CD4-positive, alpha-beta T cell treated with Interleukin-17A for 4 hours (primary cell): ENCODE measurements at places on chromosomes 12 and 14.
A peak's percentile ranks its signal among the peaks of the same experiment; 100 is the strongest.

GRCh38 chr12:11136075-11136474 lies 1.6 kb upstream of the TAS2R30 start:
- no peak for DNase-seq

- no peak for DNase-seq
Observed at GRCh38 chr12:27934276-27934675, 38.3 kb downstream of the PTHLH start.

DNA sequence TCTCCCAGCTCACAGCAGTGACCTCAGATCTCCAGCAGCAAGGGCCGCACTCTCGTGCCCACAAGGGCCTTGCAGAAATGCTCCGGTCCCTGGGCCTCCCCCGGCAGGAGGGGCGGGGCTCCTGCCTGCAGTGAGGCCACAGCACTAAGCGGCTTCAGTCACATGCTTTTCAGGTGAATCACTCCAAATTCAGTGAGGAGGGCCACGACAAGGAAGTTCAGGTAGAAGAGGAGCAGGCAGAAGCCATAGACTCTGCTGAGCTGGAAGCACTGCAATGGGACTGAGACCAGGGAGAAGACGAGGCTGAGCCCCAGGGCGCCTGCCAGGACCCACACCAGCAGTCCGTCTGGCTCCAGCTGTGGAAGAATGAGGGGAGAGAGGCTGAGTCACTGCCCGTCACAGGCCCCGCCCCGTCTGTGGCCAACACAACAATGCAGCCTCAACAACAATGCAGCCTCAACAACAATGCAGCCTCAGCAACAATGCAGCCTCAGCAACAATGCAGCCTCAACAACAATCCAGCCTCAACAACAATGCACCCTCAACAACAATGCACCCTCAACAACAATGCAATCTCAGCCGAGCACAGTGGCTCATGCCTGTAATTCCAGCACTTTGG lies 35.2 kb downstream of the SLC8B1 start:
- DNase-seq, result no peak

DNA sequence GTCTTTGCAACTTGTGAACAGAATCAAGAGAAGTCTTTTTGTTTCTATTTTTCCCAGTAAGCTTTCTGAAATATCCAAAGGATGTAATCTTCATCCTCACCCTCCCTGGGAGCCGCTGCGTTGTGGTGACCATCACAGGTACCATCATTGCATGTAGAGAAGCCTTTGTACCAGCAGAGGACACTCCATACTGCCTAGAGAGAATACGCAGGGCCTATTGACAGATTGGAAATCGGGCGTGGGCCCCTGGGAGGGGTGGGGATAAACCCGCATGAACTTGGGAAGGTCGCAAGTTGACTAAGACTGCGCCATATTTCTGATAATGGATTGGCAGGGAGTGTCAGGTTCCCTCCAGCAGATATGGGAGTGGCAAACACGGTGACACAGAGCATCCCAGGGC lies 12.7 kb downstream of the KRT1 start:
- DNase-seq, result no peak

DNA sequence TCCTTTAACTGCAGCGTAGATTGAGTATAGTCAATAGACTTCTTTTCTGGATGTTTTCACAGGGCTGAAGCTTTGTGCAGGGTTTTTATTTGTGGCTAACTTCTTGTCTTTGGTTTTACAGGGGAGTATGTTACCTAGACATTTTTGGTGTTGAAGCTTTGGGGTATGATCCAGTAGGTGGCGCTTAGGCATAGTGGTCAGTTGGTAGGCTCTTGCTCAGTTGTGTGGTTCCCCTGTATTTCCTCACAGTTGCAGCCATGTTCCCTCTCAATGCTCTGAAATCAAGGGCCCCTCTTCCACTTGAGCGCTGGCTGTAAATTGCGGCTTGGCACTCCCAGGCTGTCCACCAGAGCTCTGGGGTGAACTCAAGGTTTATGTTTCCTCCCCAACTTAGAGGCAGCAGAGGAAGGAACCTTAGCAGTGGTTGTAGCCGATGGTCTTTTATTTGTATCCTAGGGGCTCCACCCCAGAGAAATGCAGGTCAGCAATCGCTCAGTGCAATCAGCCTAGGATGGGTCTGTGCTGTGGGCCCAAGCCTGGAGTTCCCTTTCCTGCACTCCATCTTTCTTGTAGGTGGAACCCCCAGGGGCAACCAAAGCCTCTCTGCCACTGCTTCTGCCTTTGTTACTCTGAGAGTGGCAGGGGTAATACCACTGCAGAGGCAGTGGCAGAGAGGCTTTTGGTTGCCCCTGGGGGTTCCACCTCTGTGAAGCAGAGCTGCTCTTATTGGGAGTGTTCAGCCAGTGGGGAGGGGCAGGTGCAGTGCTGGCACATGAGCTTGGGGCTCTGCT lies 55.1 kb downstream of the CMAS start:
- DNase-seq, result peak; percentile 59

DNA sequence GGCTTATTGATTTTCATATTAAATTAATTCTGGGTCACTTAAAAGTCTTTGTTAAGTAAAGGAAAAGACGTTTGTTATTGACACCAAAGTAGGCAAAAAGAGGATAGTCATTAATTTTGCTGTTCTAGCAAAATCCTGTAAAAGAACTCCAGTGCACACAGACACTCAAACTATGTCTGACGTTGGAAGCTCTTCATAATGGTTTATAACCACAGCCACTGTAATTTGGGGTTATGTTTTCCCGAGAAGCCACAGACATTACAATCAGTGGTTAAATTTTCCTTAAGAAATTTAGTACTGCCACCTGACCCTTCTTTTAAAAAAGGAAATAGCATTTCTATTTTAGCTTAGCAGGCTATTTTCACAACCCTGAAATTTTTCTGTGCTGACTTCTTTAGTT lies 267.5 kb downstream of the CCDC91 start:
- no peak for DNase-seq

- DNase-seq, result no peak
Observed at GRCh38 chr12:65566751-65567150, 257.5 kb upstream of the HMGA2 start.

DNA sequence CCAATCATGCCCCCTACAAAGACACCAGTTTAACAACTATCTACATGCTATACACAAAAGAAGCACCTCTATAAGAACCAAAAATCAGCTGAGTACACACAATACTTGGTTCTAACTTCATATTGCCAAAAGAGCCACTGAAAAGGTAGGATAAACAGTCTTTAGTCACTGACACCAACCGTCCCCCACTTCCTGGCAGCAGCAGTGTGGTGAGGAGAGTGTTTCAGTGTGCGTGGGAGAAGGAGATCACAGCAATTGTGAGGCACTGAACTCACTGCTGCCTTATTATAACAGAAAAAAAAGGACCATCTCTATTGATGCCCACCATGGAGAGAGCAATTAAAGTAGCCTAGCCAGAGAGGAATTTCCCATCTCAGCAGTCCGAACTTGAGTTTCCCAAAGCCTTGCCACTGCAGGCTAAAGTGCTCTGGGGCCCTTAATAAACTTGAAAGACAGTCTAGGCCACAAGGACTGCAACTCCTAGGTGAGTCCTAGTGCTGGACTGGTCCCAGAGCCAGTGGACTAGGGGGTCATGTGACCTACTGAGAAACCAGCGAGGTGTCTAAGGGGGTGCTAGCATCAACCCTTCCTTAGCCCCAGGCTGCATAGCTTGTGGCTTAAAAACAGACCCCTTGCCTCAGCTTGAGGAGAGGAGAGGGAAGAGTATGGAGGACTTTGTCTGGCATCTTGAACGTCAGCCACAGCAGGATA lies 37.1 kb upstream of the LMNTD1 start:
- peak; percentile 25 for DNase-seq

DNA sequence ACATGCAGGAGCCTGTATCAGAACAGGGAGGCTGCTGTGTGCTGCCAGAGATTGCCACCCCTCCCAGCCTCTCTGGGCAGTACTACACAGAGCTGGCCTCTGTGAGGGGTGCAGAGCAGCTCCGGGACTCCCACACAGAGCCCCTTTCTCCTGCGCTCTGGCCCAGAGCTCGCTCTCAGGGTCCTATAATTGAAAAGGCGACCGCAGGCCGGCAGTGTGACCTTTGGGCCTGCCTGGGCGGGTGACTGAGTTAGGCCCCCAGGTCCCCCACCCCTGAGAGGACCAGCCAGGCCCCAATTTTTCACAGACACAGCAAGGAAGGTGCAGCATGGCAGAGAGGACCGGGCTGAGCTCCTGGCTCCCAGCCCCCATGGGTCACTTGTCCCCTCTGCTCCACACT lies 136.4 kb downstream of the ZFP36L1 start:
- no peak for DNase-seq
